ENCODE measurements at places on chromosomes 5 and 9.

DNA sequence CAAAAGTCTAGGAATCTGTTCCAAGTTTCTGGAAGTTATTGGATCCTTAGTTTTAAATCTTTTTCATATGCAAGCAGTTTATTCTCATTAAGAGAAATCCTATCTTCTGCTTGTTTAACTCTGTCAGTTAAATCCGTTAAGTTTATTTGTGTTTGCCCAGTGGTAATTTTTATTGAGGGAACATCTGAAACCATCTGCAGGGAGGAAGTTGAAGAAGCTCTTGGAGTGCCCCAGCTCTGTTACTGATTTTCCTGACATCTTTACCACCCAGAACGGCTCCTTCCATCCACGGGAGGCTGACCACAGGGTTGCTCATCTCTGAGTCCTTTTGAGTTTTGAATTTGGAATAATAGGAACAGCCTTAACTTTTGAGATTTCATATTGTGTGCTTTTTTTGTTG lies 99.9 kb upstream of the ZNF618 start:
- DNase-seq: no peak

DNA sequence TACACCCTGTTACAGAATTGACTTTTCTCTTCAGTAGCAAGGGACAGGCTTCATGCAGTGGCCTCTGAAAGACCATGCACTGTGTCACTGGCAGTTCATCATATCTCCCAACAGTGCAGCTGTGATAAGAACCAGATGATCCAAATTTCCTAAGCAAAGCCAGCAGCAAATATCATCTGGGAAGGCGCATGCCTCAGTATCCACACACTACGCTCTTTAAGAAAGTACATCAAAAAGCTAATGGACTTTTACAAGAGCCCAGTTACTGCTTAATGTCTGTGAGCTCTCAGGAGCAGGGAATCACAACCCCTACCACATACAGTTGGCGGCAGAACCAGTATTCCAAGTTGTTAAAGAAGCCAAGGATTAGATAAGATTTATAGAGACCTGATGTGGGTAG lies 25.1 kb downstream of the ADAMTSL1 start:
- DNase-seq: no peak

- no peak for DNase-seq
Measured at GRCh38 chr5:54829676-54830535, 155.5 kb downstream of the ESM1 start.

DNA sequence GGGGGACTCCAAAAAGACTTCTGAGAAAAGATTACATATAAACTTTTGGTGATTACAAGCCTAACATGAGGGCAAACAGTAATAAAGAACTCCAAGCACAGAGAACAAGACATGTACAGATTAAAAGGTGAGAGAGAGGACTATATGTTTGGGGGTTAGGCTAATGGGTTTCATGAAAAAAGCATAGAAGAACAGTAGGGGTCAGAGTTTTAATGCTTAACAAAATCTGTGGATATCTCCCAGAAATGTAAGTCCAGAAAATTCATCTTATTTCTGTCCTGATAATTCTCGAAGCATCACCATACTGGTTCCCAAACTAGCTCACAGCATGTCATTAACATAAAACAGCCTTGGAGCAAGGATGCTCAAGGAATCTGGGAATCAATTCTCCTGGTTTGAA lies 137.2 kb downstream of the ARRDC3 start:
- no peak for DNase-seq

- peak; percentile 96 for DNase-seq
Measured at GRCh38 chr9:136342181-136343120, 15.1 kb downstream of the GPSM1 start.

Measured in nephron progenitor cell (in vitro differentiated cells).